ENCODE measurements at places on chromosomes 5 and 9.

- DNase-seq, result no peak
Observed at GRCh38 chr9:89926167-89926566, 321.4 kb downstream of the GADD45G start.

DNA sequence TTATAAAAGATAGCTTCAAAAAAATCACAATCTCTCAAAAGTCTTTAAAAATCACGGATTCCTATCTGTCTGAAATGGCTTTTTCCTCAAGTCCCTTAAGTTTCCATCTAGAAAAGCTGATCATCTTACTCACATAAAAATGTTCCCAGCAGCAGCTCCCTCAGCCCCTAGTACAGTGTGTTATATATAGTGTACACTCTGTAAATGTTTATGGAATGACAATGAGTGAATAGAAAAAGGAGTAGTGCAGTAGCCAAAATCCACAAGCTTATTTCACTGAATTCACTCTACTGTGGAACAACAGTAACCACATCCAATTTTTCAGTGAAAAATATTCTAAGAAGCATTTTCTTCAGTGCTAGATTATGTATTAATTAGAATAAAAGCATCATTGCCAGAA lies 609.4 kb downstream of the DTWD2 start:
- no peak for DNase-seq

GRCh38 chr5:77973253-77973609 lies 197.1 kb upstream of the TBCA start:
- no peak for DNase-seq

GRCh38 chr5:100108883-100109282 lies 426.3 kb upstream of the FAM174A start:
- no peak for DNase-seq

- no peak for DNase-seq
Observed at GRCh38 chr9:92432972-92433548, 8.8 kb upstream of the OMD start.

Measured in GM12892 (cell line).